Breast epithelium (tissue), 4 donors: ENCODE measurements at places on chromosomes 1 and 21. TPM values are rescaled to one million over a fixed set of nuclear protein-coding genes. Genes with fewer than 3 reads are reported as not detected.

AMY1B gene
- not detected for total RNA-seq

DNA sequence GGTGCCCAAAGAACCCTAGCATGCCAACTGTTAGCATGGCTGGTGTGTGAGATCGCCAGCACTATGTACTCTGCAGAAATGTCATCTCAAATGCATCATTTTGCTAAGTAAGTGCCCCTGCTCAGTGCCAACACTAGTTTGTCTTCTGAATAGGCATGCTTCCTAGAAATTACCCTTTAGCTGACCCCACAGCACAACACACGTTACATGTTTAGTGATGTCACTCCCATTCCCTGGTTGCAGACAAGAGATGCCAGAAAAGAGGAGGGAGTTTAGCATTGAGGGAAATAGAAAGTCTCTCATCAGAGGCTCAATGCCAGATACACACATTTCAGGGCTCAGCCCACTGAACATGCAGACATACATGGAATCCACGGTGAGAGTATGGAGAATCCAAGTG is 9.3 kb upstream of the ST6GALNAC3 start:
- DNase-seq = no peak
- no peaks in the 10 kb centered on the region for H3K27me3 ChIP-seq
- no peaks in the 10 kb centered on the region for H3K36me3 ChIP-seq

DNA sequence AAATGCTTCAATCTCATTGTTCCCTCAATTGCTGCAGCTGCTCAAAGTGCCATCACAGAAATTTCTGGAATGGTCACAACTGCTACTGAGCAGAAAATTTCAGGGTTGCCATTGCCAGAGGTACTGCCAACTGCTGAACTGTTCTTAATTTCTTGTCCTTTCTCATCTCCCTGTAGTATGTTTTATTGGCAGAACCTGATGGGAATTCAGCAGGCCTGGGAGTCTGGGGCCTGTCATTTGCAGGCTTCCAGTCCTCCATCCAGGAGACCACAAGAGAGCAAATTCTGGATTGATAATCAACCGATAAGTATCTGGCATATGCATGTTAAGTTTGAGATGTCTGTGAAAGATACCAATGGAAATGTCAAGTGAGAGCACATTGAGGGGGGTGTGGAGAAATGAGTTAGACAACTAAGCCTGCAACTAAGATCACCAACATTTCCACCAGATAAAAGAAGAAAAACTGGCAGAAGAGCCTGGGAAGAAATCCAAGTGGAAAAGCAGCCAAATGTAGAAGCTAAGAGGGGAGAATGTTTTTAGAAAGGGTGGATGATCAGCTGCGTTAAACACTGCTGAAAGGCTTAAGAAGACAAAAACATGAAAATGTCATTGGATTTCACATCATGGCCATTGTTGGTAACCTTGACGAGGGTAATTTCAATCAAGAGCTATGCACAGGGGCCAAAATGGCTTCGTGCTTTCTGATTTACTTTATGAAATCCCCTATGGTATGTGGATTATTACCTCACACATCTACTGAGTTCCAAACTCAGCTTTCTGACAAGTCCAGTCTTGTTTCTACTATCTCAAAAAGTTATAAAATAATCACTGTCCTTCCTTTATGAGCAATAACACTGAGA is 648.1 kb downstream of the PLPP3 start:
- H3K27ac ChIP-seq = peak overlapping the region; percentile 29
- no peaks in the 10 kb centered on the region for H3K27me3 ChIP-seq
- H3K4me3 ChIP-seq = no peak overlapping the region

TRIM67 gene
- not detected for total RNA-seq

- H3K27ac ChIP-seq = no peak overlapping the region
- H3K36me3 ChIP-seq = no peaks in the 10 kb centered on the region
- H3K4me3 ChIP-seq = no peak overlapping the region
- DNase-seq = no peak
- no peaks in the 10 kb centered on the region for H3K27me3 ChIP-seq
- no peaks in the 10 kb centered on the region for H3K4me1 ChIP-seq
Observed at GRCh38 chr1:56922070-56922469, 43.7 kb downstream of the C8B start.

EFNA4 gene
- total RNA-seq = 26.6 TPM

DNA sequence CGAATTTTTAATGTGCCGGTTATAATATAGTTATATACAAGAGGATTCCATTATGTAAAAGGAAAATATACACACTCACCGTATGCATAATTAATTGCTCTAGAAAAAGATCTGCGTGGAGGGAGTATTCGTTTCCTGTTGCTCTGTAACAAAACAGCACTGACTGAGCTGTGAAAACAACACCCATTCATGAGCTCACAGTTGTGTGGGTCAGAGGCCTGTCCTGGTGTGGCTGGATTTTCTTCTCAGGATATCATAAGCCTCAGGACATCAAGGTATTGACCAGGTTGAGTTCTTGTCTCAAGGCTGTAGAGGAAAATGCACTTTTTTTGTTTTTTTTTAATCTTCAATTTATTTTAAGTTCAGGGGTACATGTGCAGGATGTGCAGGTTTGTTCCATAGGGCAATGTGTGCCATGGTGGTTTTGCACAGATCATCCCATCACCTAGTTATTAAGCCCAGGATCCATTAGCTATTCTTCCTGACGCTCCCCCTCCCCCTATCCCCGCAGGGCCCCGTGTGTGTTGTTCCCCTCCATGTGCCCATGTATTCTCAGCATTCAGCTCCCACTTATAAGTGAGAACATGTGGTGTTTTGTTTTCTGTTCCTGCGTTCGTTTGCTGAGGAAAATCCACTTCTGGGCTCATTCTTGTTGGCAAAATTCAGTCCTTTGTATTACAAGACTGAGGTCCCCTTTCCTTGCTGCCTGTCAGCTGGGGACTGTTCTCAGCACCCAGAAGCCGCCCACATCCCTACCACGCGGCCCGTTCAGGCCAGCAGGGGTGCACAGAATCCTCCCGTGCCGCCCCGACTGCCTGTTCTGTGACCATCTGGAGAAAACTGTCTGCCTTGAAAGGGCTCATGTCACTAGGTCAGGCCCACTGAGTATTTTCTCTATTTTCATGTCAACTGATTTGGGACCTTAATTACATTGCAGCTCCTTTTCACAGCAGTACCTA is 87.4 kb upstream of the ERRFI1 start:
- no peaks in the 10 kb centered on the region for H3K36me3 ChIP-seq
- no peaks in the 10 kb centered on the region for H3K4me1 ChIP-seq
- no peaks in the 10 kb centered on the region for H3K27me3 ChIP-seq
- no peak for DNase-seq
- no peak overlapping the region for H3K4me3 ChIP-seq

- H3K4me3 ChIP-seq = no peak overlapping the region
- H3K4me1 ChIP-seq = peaks cover 12% of the 10 kb centered on the region
- peak overlapping the region; percentile 40 for H3K27ac ChIP-seq
- DNase-seq = no peak
- no peaks in the 10 kb centered on the region for H3K36me3 ChIP-seq
Observed at GRCh38 chr1:8392522-8392921, 74.6 kb downstream of the SLC45A1 start.

DNA sequence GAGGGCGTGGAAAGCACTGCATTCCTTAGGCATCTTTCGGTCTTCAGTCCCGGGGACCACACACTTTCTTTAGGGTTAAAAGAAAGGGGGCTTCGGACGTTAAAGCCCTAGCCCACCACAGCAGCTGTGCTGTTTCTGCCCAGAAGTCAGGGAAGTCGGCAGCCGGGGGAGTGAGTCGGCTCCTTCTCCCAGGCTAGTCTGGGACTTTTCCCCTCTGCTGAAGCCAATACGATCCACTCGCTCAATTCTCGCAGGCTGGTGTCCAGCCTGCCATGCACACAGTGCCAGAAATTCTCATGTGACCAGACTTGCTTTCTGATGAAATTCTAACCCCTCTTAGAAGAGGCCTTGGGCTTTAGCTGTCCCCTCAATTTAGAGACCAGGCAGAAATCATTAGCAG is 67.7 kb downstream of the BCAR3 start:
- H3K27me3 ChIP-seq = no peaks in the 10 kb centered on the region
- H3K4me3 ChIP-seq = peak overlapping the region; percentile 55
- peaks cover 38% of the 10 kb centered on the region for H3K4me1 ChIP-seq

DNA sequence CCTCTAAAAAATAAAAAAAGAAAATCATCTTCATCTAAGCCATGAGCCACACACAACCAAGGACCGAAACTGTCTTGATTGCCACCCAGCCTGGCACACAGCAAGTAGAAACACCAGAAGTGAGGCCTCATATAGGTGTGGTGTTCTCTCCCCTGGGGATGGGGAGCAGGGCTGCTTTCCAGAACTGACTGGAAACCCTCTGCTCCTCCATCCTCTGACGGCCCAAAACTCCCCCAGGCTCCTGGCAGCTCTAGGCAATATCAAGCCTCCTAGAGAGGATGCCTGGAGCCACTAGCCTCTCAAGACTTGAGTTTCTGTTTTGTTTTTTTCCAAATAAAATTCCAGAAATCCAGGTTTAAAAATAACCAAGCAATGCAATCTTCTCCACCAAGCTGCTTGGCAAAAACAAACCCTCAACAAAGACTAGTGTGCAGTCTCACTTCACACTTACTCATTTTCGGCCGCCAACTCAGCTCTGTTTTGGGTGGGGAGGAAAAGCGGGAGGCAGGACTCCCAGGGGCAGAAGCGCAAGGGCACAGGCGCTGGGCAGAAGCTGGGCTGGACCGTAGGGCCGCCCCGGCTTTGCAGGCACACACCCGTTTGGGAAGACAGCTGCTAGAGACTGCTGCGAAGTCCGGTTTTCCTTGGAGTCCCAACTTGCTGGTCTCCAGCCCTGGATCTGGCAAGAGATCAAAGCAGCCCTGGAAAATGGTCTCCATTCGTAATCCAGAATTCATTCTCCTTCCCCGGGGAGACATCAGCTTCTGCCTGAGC is 78.2 kb upstream of the CAPZB start:
- no peaks in the 10 kb centered on the region for H3K36me3 ChIP-seq
- H3K4me3 ChIP-seq = peak overlapping the region; percentile 59
- H3K27me3 ChIP-seq = no peaks in the 10 kb centered on the region
- H3K27ac ChIP-seq = peak overlapping the region; percentile 78
- H3K4me1 ChIP-seq = peaks cover 7% of the 10 kb centered on the region
- DNase-seq = no peak

CA6 gene
- total RNA-seq = not detected

DNA sequence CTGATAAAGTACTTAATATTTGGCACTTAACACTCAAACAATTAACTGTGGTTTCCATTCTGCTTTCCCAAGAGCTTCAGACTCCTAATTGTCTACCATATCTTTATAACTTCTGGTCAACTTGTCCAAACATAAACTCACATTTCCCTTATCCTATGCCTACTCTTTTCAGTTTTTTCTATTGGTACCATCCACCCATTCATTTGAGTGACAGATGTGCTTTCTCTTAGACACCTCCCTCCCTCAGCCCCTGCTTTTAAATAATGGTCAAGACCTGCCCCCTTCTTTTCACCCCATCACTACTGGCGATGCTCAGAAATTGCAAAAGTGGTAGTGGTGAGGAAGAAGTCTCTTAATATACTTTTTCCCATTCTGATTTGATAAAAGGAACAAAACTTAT is 5.5 kb downstream of the SLC16A4 start:
- no peaks in the 10 kb centered on the region for H3K36me3 ChIP-seq
- H3K27me3 ChIP-seq = no peaks in the 10 kb centered on the region
- H3K4me1 ChIP-seq = no peaks in the 10 kb centered on the region
- DNase-seq = no peak

DNA sequence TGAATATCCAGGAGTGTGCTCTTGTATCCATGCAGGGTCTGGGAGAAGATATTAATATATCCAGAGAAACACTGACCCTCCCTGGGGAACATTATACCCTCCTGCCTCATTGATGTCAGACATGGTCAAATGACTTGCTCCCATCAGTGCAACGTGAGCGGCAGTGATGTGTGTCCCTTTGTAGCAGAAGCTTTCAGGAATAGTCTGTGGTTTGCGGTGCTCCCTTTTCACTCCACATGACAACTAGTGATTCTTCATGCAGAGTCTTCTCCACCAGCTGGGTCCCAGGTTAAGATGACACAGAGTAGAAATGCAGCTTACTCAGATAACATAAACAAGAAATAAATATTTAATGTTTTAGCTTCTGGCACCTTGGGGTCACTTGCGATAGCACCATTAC is 31.9 kb upstream of the LYPD8 start:
- no peaks in the 10 kb centered on the region for H3K36me3 ChIP-seq
- H3K27ac ChIP-seq = no peak overlapping the region
- H3K4me3 ChIP-seq = no peak overlapping the region
- H3K27me3 ChIP-seq = peaks cover under 1% of the 10 kb centered on the region
- no peaks in the 10 kb centered on the region for H3K4me1 ChIP-seq
- no peak for DNase-seq

ATAD3C gene
- total RNA-seq = 8.5 TPM

DNA sequence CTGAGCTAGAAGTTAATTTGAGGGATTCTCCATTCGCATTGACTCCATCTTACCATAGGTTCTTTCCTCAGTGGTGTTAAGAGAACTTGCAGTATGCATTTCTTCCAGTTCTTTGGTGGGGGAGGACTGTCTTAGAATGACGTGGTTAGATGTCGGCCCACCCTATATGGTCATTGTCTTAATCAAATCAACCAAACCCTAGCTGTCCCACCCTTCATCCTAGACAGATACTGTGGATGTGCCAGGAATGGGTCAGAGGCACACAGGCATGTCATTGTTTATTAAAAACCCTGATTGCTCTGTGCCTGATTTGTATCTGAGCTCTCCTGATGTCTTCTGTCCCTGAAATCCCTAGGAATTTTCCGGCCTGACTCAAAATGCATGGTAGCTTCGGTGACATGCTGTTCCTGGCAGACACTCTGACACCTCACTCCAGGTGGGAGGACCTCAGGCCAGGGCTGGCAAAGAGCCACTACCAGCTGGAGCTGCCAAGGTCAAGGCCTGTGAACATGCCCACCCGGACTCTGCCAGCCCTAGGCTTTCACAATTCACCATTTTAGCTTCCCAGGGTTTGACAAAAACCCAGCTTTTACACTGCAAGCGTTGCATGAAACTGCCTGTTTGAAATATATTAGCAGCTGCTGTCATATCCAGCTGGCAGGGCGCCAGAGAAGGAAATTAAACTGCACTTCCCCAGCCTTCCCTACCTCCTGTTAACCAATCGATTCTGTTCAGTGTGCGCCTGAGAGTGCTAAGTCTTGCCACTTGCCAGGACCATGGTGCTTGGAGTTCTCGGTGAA is 134.0 kb downstream of the FAM78B start:
- no peak overlapping the region for H3K27ac ChIP-seq
- no peak for DNase-seq
- no peaks in the 10 kb centered on the region for H3K36me3 ChIP-seq
- no peaks in the 10 kb centered on the region for H3K4me1 ChIP-seq
- no peak overlapping the region for H3K4me3 ChIP-seq
- no peaks in the 10 kb centered on the region for H3K27me3 ChIP-seq

GRCh38 chr1:158931055-158931737 is at the start of gene PYHIN1:
Gene PYHIN1 (plus strand): TSS chr1:158931552. CDS start chr1:158936911, 5,359 bp downstream.
- no peak for DNase-seq
- H3K36me3 ChIP-seq = no peaks in the 10 kb centered on the region
- peak within 1 kb of the TSS; percentile 24 for H3K4me3 ChIP-seq
- H3K4me1 ChIP-seq = no peaks in the 10 kb centered on the region
- no peak within 1 kb of the TSS for H3K27ac ChIP-seq
